Naive thymus-derived CD8-positive, alpha-beta T cell (primary cell): ENCODE measurements at places on chromosomes 2 and 18.

GRCh38 chr2:145290986-145291385, 771.1 kb upstream of the ZEB2 start:
- no peak for DNase-seq

DNA sequence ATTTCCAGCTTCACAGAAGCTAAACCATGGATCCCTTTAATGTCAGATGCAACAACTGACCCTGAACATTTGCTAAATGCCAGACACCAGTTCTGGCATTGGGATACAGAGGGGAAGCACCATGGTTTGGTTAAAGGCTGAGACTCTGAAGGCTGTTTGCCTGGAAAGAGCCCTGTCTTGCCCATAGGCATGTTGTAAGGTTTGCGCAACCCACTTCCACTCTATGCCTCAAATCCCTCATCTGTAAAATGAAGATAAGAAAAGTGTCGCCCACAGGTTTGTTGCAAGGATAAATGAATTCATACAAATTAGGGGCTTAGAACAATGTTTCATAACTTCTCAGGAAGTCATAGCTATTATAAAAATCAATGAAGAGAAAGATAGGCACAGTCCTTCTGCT, 380.9 kb upstream of the GYPC start:
- no peak for DNase-seq

- DNase-seq = no peak
These were observed 84.1 kb downstream of the CTIF start for GRCh38 chr18:48622911-48623431.

DNA sequence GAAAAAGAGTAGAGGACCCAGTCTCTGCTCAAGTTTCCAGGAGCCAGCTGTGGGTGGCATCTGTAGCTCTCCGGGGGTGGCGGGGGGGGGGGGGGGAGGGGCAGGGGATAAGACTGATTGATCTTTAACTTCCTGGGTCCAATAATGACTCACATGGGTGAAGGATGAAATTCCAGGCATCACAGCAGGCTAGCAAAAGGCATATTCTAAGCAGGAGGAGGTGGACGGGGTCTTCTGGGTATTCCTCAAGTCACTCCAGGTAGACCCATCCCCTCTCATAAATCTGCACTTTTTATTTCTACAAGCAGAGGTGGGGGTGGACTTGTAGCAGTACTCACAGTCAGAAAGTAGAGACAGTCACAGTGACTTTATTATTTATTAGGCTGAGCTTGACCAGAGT, 85.5 kb upstream of the TMEM247 start:
- no peak for DNase-seq

DNA sequence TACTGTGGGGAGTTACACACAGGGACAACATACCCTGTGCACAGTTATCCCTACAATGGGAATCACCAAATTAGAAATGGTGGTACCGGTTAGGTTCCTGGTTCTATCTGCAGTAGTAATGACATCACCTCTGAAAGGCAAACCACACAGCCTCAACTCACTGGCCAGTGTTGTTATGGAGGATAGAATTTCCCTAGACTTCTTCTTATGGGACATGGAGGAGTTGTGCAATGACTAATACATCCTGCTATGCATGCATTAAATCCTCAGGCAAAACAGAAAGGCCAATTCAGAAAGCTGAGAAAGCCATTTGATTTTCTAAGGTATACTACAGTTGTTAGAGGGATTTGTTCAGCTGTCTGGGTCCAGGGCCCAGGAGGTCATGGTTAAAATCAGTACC, 439.3 kb downstream of the TMX3 start:
- no peak for DNase-seq

- peak; percentile 34 for DNase-seq
These were observed 21.9 kb downstream of the TEX44 start for GRCh38 chr2:231614559-231615057.

DNA sequence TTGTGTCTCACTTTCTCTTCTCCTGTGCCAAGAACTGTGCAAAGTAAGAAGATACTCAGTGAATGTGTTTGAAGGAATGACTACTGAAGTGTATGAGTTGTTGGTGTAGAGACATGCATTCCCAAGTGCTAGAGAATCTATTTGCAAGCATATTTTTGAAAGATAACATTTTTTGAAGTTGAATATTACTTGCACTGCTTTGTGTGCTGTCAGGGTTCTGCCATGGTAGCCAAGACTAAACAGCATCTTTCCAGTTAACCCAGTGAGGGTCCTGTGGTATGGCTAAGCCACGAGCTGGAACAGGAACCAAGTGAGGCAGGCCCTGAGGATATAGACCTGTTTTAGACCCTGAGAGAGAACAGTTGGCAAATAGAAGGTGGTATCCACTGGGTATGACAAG, 35.2 kb upstream of the EFEMP1 start:
- DNase-seq = no peak

DNA sequence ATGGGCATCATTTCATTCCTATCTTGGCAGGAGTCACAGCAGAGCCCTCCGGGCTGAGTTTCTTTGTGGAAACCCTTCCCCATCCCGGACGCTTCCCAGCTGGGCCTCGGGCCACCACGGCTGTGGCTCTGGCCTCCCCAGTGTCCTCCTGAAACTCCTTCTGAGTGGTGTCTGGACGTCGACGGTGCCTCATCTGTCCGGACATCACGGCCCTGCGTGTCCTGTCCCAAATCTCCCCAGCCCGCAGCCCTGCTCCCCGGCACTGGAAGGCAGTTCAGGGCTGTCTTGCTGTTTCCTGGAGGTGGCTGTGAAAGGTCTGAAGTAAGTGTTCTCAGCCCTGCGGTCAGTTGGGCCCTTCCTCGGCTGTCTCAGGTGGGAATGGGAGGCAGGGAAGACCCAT, 99.8 kb upstream of the TMEM18 start:
- no peak for DNase-seq

DNA sequence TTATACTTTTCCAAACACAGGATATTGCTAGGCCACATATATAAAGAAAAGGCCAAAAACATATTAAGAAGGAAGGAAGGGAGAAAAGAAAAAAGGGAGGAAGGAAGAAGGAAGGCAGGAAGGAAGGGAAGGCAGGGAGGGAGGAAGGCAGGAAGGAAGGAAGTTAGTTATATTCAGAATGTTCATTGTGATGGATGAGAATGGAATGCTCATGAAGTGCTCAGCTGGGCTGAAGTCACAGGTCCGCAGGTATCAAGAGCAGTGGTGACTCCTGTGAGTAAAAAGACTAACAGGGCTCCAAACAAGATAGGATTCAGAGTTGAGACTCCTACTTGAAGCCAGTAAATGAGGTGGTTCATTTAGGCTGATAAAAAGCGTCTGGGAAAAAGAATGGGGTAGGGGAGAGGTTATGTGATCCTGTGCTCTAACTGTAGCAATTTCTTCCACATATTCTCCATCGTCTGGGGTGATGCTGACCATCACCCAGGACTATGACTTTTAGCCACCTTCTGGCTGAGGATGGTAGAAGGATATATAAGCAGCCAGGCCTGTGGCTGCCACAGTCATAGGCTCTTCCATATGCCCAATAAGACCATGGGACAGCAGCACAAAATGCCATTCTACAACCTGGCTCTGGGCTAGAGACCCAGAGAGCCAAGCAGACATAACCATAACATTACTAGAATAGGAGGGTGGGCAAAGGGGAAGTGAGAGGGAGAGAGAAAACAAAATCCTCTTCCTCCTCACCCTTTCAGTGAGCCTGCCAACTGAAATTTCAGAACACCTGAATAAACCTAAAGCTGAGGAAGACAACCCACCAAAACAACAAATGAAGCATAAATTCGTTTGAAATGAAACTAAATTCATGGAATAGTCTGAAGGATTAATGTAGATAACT, 173.2 kb downstream of the MYO3B start:
- DNase-seq = no peak

DNA sequence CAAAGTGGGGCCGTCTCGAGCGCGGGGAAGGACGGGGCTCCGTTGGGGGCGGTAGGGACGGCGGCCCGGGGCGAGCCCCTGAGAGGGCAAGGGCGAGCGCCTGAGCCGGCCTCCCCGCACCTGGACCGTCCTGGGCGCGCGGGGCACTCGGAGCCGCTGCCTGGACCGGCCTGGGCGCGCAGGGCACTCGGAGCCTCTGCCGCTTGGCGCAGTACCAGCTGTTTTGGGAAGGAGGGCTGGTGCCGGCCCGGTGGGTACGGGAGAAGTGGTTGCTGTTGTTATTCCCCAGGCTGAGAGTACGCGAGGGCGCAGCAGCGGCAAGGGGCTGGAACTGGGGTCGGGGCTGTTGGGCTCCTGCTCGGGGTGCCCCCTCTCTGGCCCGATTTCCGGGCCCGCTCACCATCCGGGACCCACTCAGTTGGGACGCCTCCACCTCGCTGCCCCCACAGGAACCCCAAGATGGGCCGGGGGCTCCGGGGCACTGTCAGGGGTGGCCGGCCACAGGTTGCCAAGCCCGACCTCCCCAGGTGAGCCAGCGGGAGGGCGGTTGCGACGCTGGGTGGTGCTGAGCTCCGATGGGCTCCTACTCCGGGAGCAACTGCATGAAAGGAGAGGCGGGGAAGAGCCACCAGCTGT, 579 bp downstream of the ARHGEF4 start:
- DNase-seq = no peak

DNA sequence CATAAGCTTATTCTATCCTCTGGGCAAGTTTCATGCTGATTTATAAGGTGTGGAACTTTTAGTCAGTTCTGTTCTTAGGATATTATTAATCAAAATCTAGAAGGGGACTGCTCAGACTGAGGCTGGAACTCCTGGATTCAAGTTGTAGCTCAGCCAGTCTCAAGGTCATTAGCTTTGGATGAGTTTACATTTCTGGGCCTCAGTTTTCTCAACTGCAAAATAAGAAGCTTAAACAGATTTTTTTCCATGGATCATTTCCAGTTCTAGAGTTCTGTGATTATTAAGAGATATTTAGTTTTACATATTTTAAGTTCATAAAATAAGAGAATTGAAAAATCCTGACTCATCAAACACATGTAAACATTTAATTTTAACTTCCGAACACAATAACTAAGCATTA, 442.5 kb upstream of the PKDCC start:
- no peak for DNase-seq

- DNase-seq = no peak
These were observed 136.1 kb upstream of the FANCL start for GRCh38 chr2:58377181-58377580.

DNA sequence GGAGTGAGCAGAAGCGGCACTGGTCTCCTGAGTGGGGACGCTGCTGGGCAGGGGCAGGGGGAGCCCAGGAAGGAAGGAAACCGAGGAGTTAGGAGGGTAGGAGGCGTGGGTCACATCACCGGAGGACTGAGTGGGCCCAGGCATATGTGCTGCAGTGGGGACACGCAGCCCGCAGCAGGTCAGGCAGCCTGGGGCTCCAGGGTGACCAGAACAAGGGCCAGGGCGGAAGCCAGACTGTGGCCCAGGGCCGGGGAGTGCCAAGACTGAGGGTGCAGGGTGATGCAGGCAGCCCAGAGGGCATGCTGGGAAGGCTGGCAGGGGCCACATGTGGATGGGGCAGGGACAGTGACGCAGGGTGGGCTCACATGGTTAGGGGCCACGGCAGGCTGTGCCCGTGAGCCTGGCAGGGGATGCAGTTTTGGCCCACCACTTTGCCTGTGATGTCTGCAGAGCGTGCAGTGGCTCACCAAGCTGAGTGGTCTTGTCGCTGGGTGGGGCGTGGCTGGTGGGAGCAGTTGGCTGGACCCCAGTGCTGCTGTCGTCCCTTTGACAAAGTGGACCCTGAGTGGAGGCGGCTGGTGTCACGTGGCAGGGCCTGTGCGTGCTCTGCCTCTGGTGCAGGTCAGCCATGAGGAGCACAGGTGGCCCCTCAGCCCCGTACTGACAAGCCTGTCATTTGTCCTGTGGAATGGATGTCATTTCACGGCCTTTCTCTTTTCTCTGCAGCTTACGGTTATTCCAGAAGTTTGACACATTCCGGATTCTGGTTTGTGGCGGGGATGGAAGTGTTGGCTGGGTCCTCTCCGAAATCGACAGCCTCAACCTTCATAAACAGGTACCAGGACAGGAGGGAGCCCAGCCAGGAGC, 87.1 kb downstream of the DGKD start:
- DNase-seq = no peak

- DNase-seq = no peak
These were observed 799.0 kb downstream of the DCDC2C start for GRCh38 chr2:4502230-4502843.

GRCh38 chr2:54735636-54736035, 12.2 kb downstream of the EML6 start:
- no peak for DNase-seq

GRCh38 chr2:137255990-137256389, 490.6 kb downstream of the THSD7B start:
- no peak for DNase-seq

DNA sequence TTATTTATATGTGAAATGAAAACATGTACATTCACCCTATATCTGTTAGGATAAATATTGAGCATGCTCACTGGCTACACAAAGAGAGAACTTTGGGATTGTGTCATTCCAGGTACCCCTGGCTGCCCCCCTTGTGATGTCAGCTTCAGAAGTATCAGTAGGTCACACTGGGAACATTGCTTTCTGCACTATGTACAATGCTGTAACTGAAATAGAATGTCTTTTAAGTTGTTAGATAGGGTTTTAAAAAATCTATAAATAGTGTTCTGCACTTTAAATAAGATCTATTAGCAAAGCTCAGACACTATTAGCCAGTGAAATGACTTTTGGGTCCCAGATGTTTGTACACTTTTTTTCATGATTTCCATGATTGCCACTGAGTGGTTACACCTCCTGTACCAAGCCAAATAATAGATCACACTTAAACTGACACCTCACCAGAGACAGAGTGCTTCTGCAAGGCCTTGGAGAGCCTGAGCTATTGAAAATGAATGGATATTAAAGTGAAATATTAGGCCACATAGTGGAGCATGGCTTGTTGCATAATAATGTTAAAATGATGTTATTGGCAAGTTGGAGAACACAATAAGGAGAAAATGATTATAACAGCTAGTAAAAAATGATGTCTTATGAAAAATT, 297.0 kb upstream of the NXPH2 start:
- DNase-seq = no peak

DNA sequence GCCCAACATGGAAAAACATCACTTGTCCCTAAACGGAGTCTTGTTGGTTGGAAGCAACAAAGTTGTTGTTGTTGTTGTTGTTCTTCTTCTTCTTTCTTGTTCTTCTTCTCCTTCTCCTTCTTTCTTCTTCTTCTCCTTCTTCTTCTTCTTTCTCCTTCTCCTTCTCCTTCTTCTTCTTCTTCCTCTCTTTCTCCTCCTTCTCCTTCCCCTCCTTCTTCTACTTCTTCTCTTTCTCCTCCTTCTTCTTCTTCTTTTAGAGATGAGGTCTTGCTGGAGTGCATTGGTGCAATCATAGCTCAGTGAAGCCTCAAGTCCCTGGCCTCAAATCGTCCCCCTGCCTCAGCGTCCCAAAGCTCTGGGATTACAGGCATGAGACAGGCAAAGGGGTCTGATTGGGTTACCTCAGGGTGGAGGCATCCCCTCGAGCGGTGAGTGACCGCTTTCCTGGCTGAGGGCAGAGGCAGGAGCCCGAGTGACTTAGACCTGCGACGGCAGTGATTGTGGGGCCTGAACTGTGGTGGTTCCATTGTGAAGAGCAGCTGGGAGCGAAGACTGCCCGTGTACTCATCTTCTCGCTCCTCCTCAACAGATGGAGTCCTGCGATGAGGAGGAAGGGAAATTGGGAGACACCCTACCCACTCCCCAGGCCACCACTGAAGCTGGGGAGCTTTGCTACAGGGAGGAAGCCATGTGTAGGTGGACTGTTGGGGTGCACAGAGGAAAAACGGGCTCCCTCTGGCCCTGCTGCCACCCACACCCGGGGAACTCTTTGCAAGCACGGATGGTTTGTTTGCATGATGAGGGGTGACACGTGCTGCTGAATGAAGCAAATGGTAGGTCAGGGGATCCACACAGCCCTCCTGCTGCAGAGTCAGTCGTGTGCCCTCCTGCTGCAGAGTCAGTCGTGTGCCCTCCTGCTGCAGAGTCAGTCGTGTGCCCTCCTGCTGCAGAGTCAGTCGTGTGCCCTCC, 7.0 kb upstream of the PER2 start:
- DNase-seq = no peak
